Stimulated activated naive B cell treated with anti-CD40 and anti-IgM and Interleukin-4, amounts not matched to agents 10 μg/mL and 1 μg/mL and 100 μg/mL, for 72 hours (primary cell): ENCODE measurements at places on chromosomes 7 and 10.

- no peak for DNase-seq
Observed at GRCh38 chr10:106593876-106594275, 570.6 kb downstream of the SORCS1 start.

DNA sequence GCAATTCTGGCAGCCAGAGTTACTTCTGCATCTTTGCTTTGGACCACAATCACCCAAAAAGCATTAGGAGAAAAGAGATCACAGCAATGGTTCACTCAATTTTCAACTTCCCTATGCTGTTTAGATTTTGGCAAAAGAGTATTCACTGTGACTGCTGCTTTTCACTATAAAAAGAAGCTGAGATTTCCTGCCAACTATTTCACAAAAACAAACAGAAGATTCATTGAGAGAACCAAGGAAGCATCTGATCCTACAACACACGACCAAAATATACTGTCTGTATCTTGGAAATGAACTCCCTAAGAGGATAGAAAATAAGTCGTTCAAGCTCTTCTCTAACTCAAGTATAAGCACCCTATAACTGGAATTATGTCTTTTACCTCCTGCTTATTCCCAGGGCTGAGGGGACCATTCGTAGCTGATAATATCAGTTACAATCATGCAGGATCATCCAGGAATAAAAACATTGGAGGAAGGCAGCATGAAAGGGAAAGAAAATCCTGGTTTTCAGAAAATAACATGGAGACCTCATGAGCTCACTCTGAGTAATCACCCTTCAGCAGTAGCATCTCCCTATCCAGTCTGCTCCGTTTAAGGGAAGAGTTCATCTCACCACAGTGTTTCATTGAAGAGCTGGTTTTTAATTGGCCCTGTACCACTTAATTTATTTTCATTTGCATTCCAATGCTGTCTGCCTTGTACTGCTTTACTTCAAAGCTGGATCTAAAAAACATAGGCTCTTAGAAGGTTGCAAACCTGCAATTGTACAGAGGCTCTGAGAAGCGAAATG is 256.2 kb downstream of the PAXIP1 start:
- no peak for DNase-seq

- no peak for DNase-seq
Observed at GRCh38 chr7:46291601-46292150, 370.6 kb upstream of the IGFBP3 start.

GRCh38 chr7:7148798-7149481 is 33.4 kb upstream of the C1GALT1 start:
- DNase-seq, result no peak

DNA sequence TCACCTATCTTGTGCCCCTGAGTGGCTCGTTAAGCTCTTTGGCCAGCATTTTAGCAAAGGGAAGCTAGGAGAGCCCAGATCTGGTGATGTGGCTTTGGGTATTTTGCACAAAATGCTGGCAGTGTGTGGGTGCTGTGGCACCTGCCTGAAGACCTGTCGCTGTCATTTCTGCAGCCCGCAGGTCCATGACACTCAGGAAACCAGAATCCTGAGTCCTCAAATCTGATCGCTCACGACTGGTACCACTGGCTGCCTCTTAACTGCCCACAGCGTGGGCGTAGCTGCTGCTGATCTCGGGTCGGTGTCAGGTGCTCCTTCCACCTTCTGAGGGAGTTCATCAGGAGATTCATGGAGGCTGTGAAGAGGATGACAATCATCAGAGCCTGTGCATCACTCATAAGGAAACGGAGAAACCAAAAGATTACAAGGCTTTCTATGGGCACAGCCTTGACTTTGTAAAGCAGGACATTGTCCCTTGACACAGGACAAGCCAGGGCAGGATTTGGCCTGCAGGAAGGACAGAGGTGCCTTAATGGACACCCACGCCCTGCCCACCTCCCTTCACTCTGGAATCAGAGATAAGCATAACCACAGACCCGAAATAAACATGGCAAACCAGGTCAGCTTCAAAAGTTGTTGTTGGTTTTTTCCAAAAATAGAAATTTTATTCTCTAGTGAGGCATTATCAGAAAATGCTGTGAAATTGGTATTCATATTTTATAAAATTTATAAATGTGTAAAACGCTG is 71.0 kb upstream of the STK17A start:
- DNase-seq, result no peak

GRCh38 chr10:126734015-126734414 is 63.5 kb upstream of the C10orf90 start:
- no peak for DNase-seq

DNA sequence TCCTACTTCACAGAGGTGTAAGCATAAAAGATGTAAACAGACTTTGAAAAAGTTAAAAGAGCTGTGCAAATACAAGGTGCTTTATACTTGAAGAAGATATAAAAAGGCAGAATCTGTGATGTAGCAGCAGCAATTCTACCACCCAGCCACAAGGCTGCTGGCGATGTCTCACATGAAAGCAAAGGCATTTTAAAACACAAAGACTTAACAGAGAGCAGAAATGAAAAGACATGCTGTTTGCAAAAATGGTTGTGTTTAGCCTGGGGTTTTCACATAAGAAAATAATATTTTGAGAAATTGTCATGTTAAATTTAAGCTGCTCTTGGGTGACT is 85.5 kb upstream of the ZNF800 start:
- no peak for DNase-seq

- DNase-seq, result no peak
Observed at GRCh38 chr7:157438121-157439025, 101.6 kb downstream of the DNAJB6 start.

- DNase-seq, result no peak
Observed at GRCh38 chr7:141198194-141198958, 124.5 kb downstream of the TMEM178B start.
